Small intestine (tissue), 16 donors: ENCODE measurements at places on chromosomes 2 and 18. TPM values are rescaled to one million over a fixed set of nuclear protein-coding genes. Genes with fewer than 3 reads are reported as not detected.
A peak's percentile ranks its signal among the peaks of the same experiment; 100 is the strongest.

DNA sequence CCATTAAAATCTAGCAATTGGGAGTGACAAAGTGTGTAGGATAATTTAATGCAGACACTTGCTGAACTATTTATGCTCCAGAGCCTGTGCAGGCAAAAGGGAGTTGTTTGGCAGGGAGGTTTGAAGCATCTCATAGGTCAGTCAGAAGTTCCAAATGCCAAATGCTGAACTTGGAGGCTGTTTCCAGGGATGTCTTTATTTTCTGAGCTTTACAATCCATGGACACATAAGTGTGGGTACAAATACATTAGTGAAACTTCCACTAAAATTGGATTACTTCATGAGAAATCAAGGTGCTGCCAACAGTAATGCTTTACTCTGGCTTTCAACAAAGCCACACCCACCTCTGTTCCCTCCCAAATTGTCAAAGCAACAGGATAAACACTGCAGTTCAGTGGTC lies 422.1 kb upstream of the SETBP1 start:
- no peak for DNase-seq
- H3K27ac ChIP-seq = no peak overlapping the region
- no peaks in the 10 kb centered on the region for H3K4me1 ChIP-seq
- H3K4me3 ChIP-seq = no peak overlapping the region
- no peaks in the 10 kb centered on the region for H3K36me3 ChIP-seq

GRCh38 chr2:52135235-52135634 lies 1103.3 kb upstream of the NRXN1 start:
- no peaks in the 10 kb centered on the region for H3K36me3 ChIP-seq
- no peak for DNase-seq
- H3K27me3 ChIP-seq = no peaks in the 10 kb centered on the region
- H3K4me1 ChIP-seq = no peaks in the 10 kb centered on the region

DNA sequence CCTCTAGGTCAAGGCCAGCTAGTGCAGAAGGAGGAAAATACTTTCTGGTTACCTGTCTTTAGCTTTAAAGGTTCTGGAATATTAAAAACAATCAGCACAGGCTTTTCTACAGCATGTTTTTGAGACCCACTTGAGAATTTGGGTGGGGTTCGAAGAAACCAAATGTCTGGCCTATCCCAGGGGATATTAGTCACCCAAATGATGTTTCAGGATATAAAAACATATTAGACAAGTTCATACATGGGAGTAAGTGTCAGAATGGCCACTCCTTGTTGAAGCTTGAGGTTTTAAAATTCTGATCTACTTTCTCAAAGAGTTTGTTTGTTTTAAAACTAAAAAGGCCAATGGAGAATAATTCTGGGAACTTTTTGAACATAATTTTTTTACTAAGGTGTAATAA lies 158.6 kb upstream of the DLX2 start:
- no peaks in the 10 kb centered on the region for H3K4me1 ChIP-seq
- no peaks in the 10 kb centered on the region for H3K36me3 ChIP-seq
- H3K27ac ChIP-seq = no peak overlapping the region
- no peak for DNase-seq

DNA sequence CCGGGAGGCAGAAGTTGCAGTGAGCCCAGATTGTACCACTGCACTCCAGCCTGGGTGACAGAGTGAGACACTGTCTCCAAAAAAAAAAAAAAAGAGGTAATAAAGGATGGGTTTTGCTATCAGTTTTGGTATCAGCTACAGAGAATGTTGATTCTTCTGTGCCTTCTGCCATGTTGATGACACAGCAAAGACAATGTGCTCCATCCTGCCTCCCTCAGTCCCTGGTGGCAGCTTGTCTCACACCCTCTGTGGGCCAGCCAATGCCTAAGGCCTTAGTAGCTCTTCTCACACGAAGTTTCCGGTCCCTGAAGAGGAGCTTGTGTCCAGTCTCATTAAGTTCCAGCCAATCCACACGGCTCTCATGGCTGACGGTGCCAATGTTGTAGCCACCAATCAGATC lies 17.6 kb downstream of the IFT172 start:
- no peak for DNase-seq
- no peak overlapping the region for H3K4me3 ChIP-seq
- no peaks in the 10 kb centered on the region for H3K4me1 ChIP-seq
- H3K27ac ChIP-seq = no peak overlapping the region
- no peaks in the 10 kb centered on the region for H3K36me3 ChIP-seq

DNA sequence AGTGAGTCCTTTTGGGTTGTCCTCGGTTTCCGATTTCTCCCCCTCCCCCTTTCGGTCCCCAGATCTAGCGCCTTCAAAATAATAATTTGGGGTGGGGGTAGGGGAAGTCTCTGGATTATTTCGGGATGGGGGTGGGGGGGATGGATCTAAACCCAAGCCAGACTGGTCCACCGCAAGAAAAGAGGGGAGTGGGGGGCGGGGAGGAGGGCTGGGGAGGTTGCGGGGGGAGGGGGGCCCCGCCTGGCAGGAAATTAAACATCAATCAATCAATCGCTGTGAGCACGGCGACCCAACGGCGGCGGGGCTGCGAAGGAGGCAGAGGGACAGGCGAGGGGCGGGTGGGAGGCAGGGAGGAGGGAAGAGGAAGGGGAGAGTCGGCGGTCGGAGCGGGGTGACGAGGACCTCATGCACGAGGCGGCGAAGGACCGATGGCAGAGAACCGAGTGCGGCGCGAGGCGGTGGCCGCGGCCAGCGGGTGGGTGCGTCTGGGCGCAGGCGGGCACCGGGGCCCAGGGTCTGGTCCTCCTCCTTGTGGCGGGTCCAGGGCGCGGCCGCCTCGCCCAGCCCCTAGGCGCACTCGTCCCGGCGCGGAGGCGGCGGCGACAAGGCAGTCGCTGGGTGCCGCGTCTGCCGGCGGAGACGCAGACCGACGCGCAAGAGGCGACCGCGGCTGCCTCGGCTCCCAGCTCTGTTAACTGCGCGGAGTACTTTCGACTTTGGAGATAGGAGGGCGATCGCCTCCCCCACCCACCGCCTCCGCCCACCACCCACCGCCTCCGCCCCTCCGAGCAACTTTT lies 468 bp upstream of the SATB2 start:
- no peak for DNase-seq
- no peaks in the 10 kb centered on the region for H3K36me3 ChIP-seq
- H3K27ac ChIP-seq = no peak overlapping the region
- H3K4me3 ChIP-seq = peak overlapping the region; percentile 81

GRCh38 chr2:74138600-74139323 lies 8.9 kb downstream of the BOLA3 start:
- H3K27ac ChIP-seq = no peak overlapping the region
- no peak overlapping the region for H3K4me3 ChIP-seq
- H3K4me1 ChIP-seq = no peaks in the 10 kb centered on the region

DNA sequence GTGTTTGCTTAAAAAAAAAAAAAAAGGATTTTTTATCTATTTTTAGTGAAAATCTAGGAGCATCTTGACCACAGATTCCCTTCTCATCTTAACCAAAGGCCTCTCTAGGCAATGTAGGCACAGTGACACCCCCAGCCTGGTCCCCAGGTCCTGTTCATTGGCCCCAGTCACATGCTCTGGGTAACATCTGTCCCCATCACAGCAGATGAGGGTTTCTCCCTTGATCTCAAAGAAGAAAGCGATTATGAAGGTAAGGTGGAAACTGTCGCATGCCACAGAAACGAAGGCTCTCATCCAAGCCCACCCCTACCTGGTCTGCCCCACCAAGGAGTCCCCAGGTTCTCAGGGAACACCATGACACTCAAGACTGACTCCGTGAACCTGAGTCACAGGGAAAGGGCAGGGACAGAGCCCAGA lies 4.7 kb downstream of the HS6ST1 start:
- H3K36me3 ChIP-seq = no peaks in the 10 kb centered on the region
- H3K4me1 ChIP-seq = peaks cover 3% of the 10 kb centered on the region
- no peak for DNase-seq
- no peaks in the 10 kb centered on the region for H3K27me3 ChIP-seq
- no peak overlapping the region for H3K4me3 ChIP-seq

GRCh38 chr18:72697706-72698105 lies 153.6 kb upstream of the CBLN2 start:
- no peaks in the 10 kb centered on the region for H3K36me3 ChIP-seq
- no peaks in the 10 kb centered on the region for H3K27me3 ChIP-seq
- DNase-seq = no peak
- no peaks in the 10 kb centered on the region for H3K4me1 ChIP-seq
- H3K4me3 ChIP-seq = no peak overlapping the region

- DNase-seq = no peak
- no peaks in the 10 kb centered on the region for H3K27me3 ChIP-seq
- no peaks in the 10 kb centered on the region for H3K4me1 ChIP-seq
- no peak overlapping the region for H3K27ac ChIP-seq
Observed at GRCh38 chr18:60019463-60019840, 119.7 kb downstream of the PMAIP1 start.

DNA sequence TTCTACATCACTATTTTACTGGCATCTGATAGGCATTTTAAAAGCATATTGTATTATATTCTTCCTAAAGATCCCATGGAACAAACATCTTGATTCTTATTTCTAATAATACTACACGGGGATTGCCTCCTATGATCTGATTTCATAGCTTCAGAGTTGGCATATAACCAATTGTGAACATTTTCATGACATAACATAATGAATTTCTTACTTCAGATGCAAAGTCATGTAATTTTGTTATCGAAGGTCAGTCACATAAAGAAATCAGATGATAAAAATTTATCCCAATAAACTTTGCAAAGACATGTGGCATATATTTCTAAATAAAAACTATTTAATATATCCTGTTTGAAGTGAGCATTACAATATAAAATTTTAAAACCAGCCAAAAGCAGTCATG lies 93.3 kb downstream of the COL5A2 start:
- no peaks in the 10 kb centered on the region for H3K36me3 ChIP-seq
- no peak for DNase-seq
- no peaks in the 10 kb centered on the region for H3K27me3 ChIP-seq
- H3K27ac ChIP-seq = no peak overlapping the region
- H3K4me3 ChIP-seq = no peak overlapping the region
- H3K4me1 ChIP-seq = no peaks in the 10 kb centered on the region

DNA sequence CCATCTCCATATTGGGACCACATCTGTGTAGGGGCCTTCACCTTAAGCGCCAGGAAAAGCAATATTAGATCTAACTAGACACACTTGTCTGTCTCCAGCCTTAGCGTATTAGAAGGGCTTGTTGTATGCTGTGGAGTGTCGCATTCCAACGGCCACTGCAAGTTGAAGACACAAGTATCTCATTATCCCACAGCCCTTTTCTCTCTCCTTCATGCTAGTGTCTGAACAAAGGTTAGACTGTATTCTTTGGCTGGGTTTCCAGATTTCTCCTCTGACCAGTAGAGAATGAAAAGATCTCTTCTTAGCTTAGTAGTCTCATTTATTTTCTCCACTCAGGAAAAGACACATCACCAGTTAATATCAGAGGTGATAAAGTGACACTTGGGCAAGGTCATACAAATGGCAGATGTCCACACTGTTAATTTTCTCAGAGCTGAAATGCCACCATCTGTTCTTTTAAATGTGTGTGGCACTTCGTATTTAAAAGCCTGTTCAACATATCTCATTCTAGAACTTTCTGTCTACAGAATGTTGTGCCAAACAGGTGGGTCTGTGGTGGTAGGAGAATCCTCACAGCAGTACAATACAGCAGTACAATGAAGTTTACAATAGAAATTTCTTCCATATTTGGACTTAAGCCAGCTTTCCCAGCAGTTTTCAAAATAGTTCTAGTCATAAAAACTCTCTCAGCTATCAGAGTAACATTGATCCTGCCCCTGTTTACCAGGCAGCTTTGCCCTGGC lies 94.0 kb upstream of the ITGA6 start:
- no peaks in the 10 kb centered on the region for H3K27me3 ChIP-seq
- no peak overlapping the region for H3K27ac ChIP-seq
- H3K4me3 ChIP-seq = no peak overlapping the region
- peak; percentile 11 for DNase-seq

GRCh38 chr2:64615192-64615763 lies 38.4 kb downstream of the SERTAD2 start:
- H3K27me3 ChIP-seq = no peaks in the 10 kb centered on the region
- peak; percentile 61 for DNase-seq
- no peaks in the 10 kb centered on the region for H3K36me3 ChIP-seq
- H3K4me1 ChIP-seq = no peaks in the 10 kb centered on the region
- no peak overlapping the region for H3K4me3 ChIP-seq

DNA sequence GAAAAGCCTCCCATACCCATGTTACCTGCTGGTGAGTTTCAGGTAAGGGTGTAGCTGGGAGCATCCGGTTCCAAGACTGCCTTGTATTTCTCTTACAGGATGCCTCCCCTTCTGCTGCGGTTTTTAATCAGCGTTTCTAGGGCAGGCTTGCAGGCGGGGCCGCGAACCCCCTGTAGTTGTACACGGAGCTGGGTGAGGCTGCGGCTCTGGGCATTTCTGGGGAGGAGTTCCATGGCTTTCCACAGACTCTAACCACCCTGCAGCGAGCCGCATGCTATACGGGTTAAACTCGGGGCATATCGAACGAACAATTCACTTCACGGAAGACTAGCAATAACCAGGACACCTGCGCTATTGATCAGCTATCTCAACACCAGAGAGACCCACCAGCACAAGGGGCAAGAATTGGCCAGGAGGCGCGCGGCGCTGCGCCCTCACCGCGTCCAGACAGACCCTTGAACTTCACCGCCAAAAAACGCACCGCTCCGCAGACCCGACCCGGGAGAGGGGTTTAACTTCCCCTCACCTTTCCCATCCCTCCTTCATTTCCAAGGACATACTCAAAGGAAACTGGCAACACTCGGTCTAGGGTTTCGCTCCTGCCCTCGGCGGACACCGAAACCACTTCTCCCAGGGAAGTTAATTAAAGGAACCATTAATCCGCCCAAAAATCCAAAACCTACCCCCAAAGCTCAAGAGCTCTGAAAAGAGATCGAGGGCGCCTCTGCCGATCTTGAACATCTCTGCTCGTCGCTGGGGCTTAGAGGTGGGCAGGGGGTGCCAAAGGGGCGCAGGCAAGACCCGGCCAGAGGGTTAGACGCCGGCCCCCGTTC lies 909 bp downstream of the TGFA start:
- DNase-seq = peak; percentile 43
- H3K4me1 ChIP-seq = no peaks in the 10 kb centered on the region
- peak overlapping the region; percentile 92 for H3K27ac ChIP-seq
- H3K36me3 ChIP-seq = no peaks in the 10 kb centered on the region
- peak overlapping the region; percentile 80 for H3K4me3 ChIP-seq

DNA sequence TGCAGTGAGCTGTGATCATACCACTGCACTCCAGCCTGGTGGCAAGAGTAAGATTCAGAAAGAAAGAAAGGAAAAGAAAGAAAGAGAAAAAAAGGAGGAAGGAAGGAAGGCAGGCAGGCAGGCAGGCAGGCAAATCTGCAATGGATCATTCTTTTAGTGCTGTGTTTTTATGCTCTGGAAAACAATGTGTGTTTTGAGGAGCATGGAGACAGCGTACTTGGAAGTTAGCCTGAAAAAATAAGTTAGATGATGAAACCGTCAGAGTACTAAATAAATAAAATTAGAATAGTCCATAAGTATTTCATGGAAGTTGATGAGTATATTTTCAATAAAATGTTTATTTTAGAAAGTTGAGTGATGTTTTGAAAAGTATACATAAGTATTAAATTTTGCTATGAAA lies 366.4 kb upstream of the CDH20 start:
- no peak overlapping the region for H3K27ac ChIP-seq
- no peaks in the 10 kb centered on the region for H3K4me1 ChIP-seq
- H3K36me3 ChIP-seq = no peaks in the 10 kb centered on the region
- DNase-seq = no peak
- no peaks in the 10 kb centered on the region for H3K27me3 ChIP-seq

The ANKRD23 gene
- 2.7 TPM for polyA plus RNA-seq

The SAG gene
- polyA plus RNA-seq = not detected
